NCI-H1092 (cell line): ENCODE measurements at places on chromosomes 3 and 15.

- DNase-seq: no peak
Observed at GRCh38 chr3:136545664-136546268, 206.4 kb downstream of the STAG1 start.

GRCh38 chr15:100729461-100729860, 127.1 kb downstream of the ASB7 start:
- DNase-seq: no peak

- no peak for DNase-seq
Observed at GRCh38 chr15:55289011-55289745, 435 bp downstream of the RAB27A start.

DNA sequence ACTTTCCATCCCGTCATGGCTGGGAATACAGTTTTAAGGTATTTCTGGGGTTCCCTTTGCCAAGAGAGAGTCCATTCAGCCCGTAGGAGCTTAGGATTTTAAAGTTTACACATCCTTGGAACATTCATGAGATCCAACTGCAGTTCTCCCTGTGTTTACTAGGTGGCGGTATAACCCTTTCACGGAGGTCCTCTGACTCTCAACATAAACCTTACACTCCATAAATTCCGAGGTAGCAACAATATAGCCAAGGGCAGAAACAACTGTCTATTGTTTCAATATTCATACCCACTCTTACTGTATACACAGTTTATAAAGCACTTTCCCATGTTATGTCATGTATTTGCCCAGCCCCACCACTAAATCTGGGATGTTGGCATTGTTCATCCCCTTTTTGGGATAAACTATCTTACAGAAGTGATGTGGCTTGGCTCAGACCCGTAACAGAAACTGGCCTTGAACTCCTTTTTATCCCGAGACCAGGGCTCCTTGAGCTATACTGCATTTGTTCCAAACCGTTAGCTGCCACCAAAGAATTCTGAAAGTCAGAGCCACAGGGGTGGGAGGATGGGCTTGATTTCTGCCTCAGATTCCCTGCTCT, 69.2 kb upstream of the COL6A5 start:
- no peak for DNase-seq

DNA sequence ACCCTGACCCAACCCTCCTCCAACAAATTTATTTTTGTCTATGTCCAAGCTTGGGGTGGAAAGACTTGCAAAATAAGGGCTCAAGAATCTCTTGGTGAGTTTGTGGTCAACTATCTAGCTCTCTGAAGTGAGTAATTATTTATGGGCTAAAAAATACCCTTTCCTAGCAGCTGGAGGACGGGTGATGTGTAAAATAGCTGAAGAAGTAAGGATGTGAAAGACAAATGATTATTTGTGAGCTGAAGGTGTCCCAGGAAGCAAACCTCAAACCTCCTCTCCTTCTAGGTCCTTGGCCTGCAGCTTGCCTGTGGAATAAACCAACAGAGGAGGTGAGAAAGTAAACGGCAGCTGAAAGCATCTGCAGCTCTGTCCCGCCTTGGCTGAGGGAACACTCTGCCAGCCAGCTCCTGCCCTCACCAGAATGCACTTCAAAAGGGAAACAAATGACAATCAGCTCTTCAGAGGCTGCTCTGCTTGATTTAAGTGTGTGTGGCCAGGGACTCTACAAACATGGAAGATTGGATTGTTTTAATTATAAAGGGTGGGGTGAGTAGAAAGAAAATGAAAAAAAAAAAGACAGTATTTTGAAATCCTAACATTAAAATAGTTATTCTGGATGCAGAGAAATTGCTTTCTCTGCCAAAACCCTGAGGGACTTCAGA, 60.3 kb downstream of the TM4SF4 start:
- DNase-seq: peak; percentile 66

DNA sequence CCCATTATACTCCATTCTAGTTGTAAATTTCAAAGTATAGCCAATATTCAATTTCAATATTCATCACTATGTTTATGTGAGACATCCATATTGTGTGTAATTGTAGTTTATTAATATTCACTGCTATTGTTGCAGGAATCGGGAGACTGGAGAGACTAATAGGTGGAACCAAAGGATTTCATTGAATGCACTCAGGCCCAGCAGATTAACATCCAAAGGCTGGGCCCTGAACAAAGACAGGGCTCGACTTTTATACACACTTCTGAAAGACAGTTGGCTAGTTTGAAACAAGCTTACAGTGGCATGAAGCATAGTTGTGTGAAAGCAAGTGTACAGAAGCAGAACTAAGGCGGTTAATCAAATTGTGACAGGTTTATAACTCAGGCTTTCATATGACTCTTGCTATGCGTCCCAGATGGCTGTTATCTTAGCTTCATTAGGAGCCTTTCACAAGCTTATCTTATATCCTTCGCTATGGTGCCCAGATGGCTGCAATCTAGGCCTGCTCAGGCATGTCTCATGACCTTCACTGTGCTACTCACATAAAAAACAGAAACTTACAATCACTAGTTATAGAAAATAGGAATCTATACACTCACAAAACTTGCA, 1038.8 kb upstream of the EPHA6 start:
- DNase-seq: no peak

DNA sequence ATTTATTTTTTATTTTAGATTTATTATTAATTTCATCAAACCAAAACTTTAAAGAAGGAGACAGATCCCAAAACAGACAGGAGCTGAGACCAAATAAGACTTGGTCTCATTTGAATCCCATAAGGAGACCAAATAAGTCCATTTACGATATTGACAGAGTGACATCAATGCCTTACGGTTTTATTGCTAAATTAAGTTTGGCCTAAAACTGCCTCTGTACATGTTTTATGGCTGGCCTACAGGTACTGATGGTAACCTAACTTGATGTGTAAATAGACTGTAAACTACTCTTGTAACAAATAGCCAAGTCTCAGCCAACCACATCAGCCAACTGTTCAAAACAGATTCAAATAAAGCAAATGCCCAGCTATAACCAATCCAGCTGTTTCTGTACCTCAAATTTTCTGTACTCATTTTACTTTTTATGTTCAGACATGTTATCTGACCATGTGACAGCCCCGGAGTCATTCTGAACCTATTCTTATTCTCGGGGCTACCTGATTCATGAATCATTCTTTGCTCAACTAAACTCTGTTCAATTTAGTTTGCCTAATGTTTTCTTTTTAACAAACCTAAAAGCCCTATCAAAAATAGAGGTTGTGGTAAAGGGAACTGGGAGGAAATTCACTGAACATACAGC, 89.4 kb upstream of the CDAN1 start:
- DNase-seq: no peak

- no peak for DNase-seq
Observed at GRCh38 chr15:64698823-64699222, 76.6 kb downstream of the RBPMS2 start.

DNA sequence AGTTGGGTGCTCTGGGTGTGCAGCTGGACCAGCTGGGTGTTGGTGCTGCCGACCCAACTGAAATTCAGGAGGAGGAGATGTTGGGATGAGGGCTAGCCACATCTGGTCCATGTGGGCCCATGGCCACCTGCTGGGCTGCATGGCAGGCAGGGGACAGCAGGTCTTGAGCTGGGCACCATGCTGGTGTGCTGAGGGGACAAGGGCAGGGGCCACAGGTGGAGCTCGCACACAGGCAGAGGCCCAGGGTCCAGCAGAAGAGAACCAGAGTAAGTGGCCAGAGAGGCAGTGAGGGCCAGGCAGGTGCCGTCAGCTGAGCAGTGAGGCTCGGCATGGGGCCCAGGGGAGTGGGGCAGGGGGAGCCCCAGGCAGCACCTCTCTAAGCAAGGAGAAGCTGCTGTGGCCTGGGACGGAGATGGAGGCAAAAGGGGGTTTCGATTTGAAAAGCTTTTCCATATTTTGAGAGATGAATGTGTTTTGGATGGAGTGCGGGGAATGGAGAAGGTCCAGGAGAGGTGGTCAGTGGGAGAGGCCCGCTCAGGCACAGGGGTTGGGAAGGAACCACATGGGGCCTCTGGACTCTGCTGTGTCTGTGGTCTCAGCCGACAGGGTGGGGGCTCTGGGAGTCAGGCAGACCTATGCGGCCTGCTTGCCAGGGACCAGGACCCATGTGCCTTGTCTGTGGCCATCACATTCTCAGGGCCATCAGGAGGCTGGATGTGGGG, 30.5 kb upstream of the PLXNA1 start:
- DNase-seq: no peak

- DNase-seq: no peak
Observed at GRCh38 chr15:48976444-48977088, 12.8 kb upstream of the SHC4 start.

DNA sequence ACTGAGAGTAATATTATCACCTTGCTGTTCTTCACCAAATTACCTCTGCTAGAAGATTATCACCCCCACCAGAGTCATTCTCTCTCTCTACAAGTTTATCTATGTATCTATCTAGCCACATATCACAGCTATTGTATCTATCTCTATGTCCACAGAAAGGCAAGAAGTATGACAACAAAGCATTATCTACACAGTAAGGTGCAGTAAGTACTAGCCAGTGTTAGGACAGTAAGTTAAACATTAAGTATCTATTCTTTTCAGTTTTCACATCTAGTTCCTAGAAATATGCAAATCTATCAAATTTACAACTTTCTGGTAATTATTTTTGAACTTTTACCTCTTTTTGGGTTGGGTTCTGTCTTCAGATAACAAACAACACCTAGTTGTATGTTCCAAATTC, 26.5 kb upstream of the XXYLT1 start:
- DNase-seq: no peak

DNA sequence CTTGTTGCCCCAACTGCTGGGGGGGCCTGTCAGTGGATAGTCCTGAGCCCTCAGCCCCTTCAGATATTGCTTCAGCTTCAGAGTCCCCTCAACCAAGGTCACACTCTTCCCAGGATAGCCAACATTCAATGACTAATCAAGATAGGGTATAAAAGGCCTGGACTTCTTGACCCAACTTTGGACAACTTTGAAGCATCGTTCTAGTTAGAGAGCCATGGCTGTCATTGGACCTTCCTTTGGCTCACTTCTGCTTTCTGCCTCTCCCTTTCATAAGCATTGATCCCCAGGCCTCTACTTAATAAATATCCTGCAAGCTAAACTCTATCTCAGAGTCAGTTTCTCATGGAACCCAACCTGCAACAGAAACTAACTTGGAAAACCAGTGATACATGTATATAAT, 31.3 kb upstream of the DCLK3 start:
- no peak for DNase-seq

DNA sequence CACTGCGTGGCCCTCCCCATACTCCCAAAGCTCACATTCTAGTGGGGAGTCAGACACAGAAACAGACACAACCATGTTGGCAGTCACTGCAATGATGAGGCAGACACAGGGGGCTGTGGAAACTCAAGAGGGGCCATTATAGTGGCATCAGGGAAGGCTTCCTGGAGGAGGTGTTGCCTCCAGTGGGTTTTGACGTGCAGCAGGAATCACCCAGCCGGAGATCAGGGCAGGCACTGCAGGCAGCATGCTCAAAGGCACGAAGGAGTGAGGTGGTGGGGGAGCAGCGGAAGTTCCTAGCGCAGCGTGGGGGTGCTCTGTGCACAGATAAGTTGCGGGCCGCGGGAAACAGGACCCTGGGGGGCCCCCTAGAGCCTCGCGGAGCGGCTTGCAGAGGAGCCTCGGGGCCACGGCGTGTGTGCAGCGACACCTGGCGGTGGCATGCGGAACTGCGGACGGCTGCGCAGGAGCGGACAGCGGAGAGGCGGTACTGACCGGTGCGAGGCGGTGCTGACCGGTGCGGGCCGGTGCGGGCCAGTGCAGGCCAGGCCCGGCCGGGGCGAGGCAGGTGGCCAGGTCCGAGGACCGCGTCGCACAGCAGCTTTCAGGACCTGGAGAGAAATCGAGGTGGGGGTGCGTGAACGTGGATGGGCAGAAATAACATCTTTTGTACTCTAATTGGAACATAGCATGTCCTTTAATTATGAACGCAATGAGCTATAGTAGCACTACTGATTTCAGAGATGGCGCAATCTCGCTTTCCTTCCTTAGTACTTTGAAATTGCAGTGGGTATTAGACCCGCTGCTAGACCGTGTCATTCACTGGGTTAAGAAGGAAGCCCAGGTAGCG, 101.5 kb downstream of the FBLN2 start:
- peak; percentile 67 for DNase-seq

DNA sequence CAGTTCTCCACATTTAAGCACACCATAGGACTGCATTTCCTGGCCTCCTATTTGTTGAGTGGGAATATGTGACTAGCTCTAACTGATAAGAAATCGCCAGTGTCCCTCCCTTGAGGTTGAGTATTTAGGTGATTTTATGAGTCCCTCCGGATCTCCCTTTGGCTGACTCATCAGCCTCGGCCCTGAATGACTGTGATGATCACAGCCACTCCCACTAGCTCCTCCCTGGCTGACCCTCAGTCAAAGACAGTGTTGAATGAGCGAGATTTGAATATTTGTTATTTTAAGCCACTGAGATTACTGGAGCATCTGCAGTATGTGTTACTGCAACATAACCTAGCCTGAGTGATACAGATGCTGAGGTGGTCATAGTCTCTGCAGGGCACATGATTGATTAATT, 515.3 kb downstream of the EPHB1 start:
- no peak for DNase-seq

DNA sequence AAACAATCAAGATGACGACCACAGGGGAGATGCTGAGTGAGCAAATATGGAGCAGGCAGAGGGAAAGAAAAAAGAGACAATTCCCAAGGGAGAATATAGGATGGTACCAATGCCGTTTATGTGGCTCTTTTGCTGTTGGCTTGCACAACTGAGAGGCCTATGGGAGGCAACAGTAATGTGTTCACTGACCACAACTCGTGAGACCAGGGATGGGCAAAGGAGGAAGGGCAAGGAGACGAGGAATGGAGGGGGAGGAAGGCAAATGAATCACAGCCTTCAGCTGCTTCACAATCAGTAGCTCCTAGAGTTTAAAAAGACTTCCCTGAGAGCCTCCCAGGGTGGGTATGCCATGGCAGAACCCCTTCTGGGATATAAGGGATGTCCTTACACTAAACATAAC, 131.5 kb downstream of the SLC9A9 start:
- DNase-seq: no peak

DNA sequence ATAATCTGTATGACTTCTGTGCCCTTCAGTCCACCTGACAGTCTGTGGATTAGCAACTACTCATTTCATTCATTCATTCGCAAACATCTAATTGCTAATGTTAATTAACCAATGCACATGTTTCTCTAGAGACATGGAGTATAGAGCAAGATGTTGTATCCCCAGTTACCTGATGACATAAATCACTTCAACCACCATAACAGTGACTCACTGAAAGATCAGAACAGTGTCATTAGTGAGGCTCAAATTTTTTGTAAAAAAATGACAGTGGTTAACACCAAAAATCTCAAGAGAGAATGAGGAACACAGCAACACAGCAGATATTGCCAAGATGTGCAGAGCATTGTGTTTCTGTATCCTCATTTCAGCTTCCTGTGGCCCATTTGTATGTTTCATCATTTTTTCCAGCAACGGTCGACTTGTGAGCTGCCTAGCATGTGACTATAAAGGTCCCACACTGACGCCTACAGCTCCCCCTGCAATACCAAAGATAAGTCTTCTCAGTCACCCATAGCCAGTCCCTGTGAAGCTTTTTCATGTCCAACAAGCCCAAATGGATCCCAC, 3.7 kb upstream of the PLD1 start:
- DNase-seq: no peak

DNA sequence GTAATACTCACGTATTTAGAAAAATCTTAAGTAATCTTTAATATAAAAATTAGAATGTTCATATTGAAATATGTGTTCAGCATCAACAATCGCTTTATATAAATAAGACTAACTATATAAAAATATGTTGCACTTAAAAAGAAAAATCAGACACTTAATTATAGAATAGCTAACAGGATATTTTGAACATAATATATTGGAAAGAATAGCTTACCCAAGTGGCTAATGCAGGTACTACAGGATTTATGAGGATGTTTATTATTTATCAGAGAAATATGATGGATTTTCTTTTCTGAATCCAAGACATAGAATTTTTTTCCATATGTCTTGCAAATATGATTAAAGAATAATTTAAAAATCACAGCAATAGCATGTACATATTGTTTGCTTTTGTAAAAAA, 567.9 kb upstream of the GBE1 start:
- DNase-seq: no peak
